ENCODE measurements at places on chromosomes 4 and X. TPM values are rescaled to one million over a fixed set of nuclear protein-coding genes. Genes with fewer than 3 reads are reported as not detected.
A peak's percentile ranks its signal among the peaks of the same experiment; 100 is the strongest.

DNA sequence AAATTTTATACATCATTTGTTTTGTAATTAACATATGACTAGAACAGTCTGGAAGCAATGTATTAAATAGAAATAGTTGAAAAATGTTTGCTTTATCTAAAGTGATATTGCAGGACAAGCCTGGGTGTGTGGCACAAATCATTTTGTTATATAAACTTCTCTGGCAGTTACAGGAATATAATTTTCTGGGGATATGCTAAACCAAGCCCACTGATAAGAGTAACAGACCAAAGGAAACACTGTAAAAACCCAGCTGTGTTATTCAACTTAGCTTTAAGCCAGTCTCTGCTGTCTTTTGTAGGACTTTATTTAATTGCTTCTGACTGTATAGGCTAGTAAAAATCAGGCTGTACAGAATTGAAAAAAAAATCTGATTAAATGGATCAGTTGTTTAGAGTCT is 156.2 kb downstream of the NR3C2 start:
- DNase-seq: no peak

Gene PRR32
- not detected for total RNA-seq

Gene PDCL2
- total RNA-seq: not detected

DNA sequence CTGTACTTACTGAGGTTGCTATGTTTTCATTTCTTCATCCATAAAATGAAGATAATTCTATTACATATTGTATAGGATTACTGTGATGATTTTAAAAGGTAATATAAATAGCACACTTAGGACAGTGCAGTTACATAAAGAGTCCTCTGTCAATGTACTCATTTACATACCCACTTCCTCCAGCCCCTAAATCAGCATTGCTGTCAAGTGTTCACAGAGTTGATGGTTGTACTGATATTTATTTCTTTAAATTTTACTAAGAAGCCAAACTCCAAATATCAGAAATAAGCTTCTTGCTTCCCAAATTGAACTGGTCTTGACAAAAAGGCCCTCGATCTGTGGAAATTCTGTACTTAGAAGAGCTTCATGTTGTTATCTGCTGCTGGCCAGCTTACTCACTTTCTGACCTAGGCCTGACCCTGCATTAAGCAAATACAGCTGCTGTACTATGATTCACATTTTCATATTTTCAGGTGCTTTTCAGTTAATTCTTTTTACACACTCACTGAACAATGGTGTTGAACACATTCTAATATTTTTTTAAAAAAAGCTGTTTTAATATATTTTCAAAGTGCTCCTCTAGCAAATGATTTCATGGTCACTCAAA is 259.6 kb downstream of the UNC5C start:
- no peak for DNase-seq

- peak; percentile 51 for DNase-seq
These were observed 1.3 kb downstream of the SPATA18 start for GRCh38 chr4:52052475-52052780.

Gene CSTF2
- 13.2 TPM for total RNA-seq

GRCh38 chr4:117249333-117249732 is 164.0 kb upstream of the TRAM1L1 start:
- DNase-seq: no peak

Measured in dermis microvascular lymphatic vessel endothelial cell (primary cell).